ENCODE measurements at places on chromosomes 13 and 19.

- no peak for DNase-seq
These were observed 13.2 kb upstream of the URI1 start for GRCh38 chr19:29928831-29929230.

GRCh38 chr13:111228262-111229144, 91.9 kb upstream of the TEX29 start:
- no peak for DNase-seq

DNA sequence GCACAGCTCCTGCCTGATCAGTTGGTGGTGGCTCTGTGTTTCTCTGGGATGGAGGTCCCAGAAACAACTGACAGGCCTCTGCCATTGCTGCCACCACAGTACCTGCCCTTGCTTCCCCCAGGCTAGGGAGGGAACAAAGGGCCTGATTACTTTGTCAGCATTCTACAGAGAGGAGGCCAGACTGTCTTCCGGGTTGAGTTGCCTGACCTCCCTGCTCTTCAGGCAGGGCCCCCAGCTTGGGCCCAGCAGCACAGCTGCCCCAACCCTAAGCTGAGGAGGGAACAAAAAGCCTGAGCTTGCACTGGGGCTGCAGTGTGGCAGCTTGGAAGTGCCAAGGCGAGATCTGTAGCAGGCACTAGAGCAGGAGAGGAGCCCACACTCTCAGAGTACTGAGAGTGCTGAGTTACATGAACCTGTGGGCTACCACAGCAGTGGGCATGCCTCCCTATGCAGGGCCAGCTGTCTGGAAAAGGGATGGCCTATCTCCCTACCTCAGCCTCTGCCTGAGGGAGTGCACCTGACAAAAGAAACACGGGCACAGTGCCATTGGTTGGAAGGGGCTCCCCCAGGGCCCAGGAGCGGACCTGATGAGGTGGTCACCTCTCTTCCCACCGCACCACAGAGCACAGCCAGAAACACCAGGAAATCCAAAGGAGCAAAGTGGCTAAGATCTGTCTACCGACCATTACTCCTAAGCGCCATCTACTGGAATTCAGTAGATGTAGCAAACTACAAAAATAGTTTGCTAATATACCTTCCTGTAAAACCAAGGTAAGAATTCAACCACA, 24.4 kb downstream of the SLC25A15 start:
- DNase-seq, result no peak

DNA sequence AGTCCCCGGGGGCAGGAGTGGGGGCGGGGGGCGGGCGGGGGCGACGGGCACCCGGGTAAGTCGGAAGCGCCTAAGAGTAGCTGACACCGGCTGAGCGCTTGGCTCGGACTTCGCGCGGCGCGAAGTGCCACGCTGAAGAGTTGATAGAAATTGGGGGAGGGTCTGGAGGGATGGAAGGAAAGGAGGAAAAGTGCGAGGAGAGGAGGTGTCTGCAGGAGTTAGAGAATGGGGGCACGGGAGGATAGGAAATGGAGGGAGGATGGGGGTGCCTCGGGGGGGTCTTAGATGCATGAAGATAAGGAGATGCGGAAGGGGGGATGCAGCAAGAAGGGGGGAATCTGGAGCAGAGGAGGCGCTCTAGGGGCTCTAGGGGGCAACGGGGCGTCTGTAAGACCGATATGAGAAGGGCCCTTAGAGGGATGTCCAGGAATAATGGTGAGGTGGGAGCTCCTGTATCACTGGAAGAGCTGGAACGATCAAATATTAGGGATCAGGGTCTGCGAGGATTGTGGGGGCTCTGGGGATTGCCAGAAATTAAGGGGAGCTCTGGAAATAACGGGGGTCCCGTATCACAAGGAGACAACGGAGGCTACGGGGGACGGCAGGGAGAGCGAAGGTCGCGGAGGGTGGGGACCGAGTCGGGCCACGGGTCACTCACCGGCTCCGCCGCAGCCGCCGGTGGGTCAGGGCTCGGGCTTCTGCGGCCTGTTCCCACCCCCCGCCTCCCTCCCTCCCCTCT, at the start of gene MYPOP:
MYPOP (minus strand) TSS at position 702 of the 739 bp plus-strand sequence. CDS start 840 bp downstream, outside the sequence.
- DNase-seq, result no peak

- no peak for DNase-seq
These were observed 443.5 kb downstream of the HS6ST3 start for GRCh38 chr13:96533408-96533807.

DNA sequence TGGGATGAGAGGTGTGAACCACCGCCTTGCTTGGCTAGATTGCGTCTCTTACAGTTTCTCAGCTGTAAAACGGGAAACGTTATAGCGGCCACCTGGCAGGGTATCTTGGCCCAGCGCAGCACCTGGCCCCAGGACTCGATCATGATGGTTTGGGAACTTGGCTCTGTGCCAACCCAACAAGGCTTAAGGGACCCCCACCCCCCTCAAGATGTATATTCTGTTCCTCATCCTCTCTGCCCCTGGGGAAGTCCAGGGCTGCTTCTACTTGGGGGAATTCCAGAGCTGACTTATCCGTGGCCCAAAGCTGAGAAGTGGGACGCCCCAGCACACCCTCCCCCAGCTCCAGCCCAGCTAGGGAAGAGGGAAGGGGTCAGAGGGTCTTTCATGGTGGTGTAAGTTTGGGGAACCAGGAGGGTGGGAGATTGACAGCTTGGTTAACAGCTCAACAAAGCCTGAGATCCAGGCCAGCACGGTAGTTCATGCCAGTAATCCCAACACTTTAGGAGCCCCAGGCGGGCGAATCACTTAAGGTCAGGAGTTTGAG, 695 bp downstream of the ICAM1 start:
- DNase-seq, result no peak

- DNase-seq, result no peak
These were observed 54.7 kb upstream of the HTR2A start for GRCh38 chr13:46951516-46951915.

- no peak for DNase-seq
These were observed 11.2 kb downstream of the VASP start for GRCh38 chr19:45518469-45518826.

GRCh38 chr19:4061683-4062418, 4.8 kb downstream of the ZBTB7A start:
- DNase-seq, result no peak

- DNase-seq, result no peak
These were observed 6.5 kb downstream of the EPSTI1 start for GRCh38 chr13:42985312-42986175.

GRCh38 chr13:19519049-19519448, 42.3 kb downstream of the TPTE2 start:
- DNase-seq, result no peak

- no peak for DNase-seq
These were observed 18.7 kb upstream of the B3GNT3 start for GRCh38 chr19:17775991-17776803.

DNA sequence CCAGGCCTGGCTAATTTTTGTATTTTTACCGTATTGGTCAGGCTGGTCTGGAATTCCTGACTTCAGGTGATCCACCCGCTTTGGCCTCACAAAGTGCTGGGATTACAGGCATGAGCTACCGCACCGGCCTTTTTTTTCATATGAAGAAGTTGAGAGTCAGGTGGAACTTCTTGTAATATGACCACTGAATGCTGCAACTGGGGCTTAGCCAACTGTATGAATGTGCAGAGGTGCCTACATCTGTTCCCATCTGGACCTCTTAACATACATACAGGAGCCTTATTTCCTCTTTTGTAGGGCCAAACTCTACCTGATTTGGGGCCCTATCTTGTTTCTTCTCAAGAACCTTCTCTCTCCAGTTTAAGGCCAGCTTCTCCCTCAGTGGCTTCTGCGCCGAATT, 11.9 kb upstream of the GGACT start:
- DNase-seq, result no peak

GRCh38 chr19:46147791-46148288, at the start of gene IGFL2:
TSS of gene IGFL2 (plus strand) at chr19:46148238. CDS start at chr19:46148279, 41 bp downstream.
- DNase-seq, result no peak

DNA sequence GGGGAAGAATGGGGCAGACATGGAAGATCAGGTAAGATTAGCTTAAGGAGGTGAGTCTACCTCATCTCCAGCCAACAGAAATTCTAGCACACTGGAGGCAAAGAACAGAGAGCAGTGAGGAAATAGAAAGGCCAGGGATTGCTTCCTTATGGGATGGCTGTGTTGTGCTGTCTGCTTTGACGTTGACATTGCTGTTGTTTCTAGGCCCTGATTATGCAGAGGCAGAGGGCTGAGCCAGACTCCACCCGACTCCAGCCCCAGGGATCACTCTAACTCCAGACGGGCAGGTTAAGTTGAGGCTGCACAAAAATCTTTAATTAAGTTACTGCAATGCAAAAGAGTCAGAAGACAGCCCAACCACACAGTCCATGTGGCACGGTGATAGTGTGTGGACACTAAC, 24.1 kb downstream of the CRYL1 start:
- no peak for DNase-seq

DNA sequence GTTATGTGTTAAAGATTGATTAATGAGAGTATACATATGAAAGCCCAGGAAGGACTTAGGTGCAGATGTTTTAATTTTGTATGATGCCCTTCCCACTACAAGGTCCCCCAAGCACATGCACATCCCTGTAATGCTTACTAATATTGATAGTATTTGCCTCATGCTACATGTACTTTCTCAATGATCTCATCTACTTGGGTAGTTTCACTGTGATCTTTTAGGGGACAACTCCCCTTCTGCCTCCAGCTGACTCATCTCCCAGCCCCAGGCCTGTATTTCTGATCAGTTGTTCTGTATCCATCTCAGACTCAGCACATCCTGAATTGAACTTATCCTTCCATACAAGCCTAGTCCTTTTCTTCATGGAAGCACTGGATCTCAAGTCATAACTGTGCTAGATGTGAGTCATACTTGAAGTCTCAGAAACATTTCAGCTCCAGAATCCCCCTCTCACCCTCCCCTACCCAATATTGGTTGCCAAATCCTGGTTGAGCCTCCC, 49.4 kb upstream of the INTS6 start:
- DNase-seq, result no peak

- DNase-seq, result no peak
These were observed 44.6 kb downstream of the ZNF787 start for GRCh38 chr19:56076498-56076897.

DNA sequence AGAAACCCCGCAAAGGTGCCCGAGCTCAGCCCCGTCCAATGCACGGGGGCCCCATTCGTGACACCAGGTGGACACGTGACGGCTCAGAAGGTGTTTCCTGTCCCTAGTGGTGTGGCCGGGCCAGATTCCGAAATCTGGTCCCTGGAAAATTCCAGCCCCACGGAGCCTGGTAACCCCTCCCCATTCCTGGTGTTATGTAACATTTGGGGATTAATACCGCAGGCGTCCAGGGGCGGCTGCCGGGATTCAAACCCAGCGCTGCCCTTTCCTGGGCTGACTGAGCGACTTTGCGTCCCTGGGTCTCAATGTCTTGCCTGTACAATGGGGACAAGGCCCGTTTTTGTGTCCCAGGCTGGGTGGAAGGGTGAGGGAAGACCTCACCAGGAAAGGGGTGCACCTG, 1.0 kb upstream of the PLK5 start:
- DNase-seq, result no peak

DNA sequence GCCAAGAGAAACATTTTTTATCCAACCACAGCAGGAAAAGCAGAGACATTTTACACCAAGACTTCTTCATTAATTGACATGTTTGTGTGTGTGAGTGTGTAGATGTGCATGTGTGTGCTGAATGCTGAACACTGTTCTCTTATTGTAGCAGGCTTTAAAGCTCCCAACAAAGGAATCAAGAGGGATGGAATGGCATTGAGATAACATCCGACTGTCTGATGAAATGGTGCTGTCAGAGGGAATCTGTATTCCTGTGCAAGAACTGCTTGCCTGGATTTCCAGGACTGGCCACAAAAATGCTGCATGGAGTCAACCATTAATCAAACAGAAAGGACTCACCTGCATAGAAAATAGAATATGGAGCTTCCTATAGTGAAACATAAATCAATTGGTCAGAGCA, 354.0 kb downstream of the UQCRFS1 start:
- DNase-seq, result no peak

GRCh38 chr19:19445911-19446361, 40.5 kb downstream of the GATAD2A start:
- DNase-seq, result no peak

DNA sequence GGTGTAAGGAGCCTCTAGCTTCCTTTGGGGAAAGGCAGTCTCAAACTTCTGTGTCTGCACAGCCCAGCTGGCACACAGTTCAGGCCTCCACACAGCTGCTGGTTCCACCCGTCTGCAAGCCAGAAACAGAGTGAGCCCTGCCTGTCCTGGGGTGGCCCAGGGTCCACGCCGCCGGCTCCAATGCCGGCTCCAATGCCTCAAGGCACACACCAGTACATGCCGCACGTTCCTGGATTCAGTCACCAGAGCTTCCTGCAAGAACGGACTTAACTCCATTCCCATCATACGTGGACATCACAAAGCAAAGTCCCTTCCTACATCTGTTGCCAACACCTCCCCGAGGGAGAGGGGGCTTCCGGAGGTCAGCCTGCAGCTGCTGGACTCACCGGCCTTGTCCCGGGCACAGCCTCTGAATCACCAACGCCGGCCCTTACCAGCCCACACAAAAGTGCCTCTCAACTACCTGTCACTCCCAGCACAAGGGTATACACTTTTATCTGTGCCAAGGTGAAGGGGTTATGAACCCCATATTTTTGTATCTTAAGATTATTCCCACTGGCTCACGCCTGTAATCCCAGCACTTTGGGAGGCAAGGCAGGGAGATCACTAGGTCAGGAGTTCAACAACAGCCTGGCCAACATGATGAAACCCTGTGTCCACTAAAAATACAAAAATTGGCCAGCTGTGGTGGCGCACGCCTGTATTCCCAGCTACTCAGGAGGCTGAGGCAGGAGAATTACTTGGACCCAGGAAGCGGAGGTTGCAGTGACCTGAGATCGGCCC, 8.5 kb downstream of the SH3GL1 start:
- no peak for DNase-seq

- DNase-seq, result no peak
These were observed 178.7 kb upstream of the PCDH9 start for GRCh38 chr13:67408798-67409197.

DNA sequence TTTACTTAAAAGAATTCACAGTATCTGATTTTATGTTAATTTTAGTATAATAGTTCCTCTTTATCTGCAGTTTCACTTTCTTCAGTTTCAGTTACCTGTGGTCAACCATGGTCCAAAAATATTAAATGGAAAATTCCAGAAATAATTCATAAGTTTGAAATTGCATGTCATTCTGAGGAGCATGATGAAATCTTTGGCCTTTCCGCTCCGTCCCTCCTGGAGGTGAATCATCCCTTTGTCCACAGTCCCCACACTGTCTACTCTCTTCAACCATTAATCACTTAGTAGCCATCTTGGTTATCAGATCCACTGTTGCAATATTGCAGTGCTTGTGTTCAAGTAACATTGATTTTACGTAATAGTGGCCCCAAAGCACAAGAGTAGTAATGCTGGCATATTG, 26.9 kb downstream of the SLITRK6 start:
- no peak for DNase-seq

DNA sequence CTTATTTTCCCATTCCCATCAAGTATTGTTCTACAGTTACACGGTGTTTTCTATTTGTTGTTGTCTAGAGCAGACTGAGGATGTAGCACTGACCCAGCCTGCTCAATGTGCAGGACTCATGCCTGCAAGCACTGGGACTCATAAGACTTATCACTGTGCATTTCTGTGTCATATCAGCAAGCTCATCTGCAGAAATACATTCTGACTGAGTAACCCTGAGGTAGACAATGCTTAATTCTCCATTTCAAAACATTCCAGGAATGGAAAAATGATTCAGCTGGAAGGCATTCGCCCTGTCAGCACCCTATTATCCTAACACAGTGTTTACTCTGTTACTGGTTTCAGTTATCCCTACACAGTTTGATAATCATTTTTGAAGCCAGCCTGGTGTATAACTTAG, 2506.4 kb downstream of the PCDH9 start:
- no peak for DNase-seq

Measured in nucleus accumbens (tissue), 56 donors.